ENCODE measurements at places on chromosomes 1 and 21. TPM values are rescaled to one million over a fixed set of nuclear protein-coding genes. Genes with fewer than 3 reads are reported as not detected.
A peak's percentile ranks its signal among the peaks of the same experiment; 100 is the strongest.

The CHI3L2 gene
- 0.18 TPM for polyA plus RNA-seq

DNA sequence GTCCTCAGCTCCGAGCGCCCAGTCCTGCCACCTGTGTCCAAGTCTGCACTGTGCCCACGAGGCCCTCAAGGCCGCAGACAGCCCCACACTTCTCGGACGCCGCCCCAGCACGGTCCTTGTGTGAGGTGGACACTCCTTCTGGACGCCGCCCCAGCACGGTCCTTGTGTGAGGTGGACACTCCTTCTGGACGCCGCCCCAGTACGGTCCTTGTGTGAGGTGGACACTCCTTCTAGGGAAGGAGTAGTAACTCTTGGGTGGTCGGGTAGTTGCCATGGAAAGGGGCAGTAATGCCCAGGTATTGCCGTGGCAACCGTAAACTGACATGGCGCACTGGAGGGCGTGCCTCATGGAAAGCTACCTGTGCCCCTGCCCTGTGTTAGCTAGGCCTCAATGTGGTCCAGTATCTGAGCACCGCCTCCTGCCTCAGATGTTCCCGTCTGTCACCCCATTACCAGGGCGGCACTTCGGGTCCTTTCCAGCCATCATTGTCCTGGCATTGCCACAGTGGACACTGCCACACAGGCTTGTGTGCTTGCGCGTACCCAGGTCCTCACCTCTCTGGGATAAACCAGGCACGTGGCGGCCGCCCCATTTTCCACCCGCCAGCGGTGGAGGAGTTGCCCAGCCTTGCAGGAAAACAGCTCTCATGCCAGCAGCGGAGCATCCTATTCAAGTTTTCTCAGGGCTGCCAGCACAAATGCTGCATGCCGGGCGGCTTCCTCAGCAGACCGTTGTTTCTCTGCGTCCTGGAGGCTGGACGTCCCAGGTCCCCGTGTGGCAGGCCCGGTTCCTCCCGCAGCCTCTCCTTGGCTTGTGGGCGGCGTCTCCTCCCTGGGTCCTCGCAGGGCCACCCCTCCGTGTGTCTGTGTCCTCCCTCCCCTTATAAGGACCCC lies 40.8 kb upstream of the POFUT2 start:
- DNase-seq = no peak

The CFHR3 gene
- 0.13 TPM for polyA plus RNA-seq

DNA sequence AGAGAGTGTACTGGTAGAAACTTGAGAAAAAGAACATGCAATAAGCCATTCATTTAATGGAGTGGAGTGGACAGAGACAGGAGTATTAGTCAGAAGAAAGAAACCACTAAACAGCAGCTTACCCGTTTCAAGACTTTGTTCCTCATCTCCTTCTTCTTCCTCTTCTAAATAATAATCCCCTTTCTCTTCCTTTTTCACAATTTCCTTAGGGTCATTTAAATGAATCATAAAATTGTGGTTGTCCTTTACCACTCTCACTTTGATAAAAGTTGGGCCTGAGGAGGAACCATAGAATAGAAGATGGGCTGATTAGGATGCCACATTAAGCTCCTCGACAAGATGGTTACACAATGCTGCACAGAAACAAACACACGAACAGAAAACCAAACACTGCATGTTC lies 109.6 kb downstream of the WDR3 start:
- DNase-seq = no peak

- no peak for DNase-seq
These were observed 104.9 kb downstream of the RUNX1 start for GRCh38 chr21:34944015-34944755.

The ARHGEF11 gene
- 30.4 TPM for polyA plus RNA-seq

The DYNLT5 gene
- polyA plus RNA-seq = 3.3 TPM

DNA sequence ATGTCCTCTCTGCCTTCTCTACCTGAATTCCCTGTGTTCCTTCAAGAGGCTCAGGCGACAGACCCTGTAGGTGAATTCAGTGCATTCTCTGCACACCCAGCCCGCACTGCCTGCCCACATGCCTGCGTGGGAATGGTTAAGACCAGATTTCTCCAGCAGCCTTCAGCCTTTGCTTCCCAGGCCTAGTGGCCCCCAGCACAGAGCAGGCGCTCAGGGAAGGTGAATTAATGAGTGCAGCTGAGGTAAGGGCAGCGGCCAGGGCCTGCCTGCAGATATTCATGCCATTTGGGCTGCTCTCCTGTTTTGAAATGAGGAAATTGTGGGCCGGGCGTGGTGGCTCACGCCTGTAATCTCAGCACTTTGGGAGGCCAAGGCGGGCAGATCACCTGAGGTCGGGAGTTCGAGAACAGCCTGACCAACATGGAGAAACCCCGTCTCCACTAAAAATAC lies 45.5 kb downstream of the IER5 start:
- DNase-seq = no peak

The MOV10 gene
- 75.1 TPM for polyA plus RNA-seq

The OPTC gene
- not detected for polyA plus RNA-seq

DNA sequence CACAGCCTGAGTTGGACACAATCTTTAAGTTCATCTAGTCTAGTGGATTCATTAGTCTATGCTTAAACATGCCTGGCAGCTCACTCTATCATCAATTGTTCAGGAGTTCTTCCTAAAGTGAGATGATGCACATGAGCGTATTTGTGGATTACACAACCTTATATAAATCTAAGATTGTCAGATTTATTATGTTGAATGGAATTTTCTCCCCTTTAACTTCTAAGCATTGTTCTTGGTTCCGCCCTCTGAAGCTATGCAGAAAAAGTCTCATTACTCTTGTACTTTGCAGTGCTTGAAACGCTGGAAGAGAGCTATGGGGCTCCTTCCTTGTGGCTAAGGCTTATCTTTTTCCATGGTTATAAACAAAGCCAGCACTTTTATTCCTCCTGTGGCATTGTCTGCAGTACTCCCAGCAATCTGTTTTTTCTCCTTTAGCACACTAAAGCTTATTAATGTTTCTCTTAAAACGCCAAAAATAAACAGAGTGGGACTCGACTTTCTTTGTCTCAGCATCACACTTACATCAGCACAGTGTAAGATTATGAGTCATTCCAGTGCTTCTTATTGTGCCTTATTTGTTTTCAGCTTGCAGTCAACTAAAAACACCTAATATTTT lies 316.8 kb upstream of the CAMK1G start:
- DNase-seq = no peak

- no peak for DNase-seq
These were observed 25.5 kb downstream of the DHRS3 start for GRCh38 chr1:12592496-12592895.

- no peak for DNase-seq
These were observed 1133.7 kb upstream of the NCAM2 start for GRCh38 chr21:19864476-19864875.

DNA sequence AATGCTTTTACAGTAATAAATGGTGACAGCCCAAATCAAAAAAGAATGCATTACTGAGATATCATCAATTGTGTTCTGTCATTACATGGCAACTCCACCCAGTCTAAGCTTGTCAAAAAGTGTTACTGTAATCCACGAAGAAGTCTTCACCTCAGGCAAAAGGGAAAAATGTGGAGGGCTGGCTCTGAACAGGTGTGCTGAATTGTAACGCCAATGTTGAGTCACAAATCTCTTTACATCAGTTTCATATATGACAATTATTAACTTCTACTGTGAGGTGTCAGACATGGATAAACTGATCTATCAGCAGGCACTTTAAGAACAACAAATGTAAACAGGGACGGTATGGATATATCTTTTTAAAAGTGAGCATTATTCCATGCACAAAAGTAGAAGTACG lies 98.5 kb upstream of the DMRTA2 start:
- no peak for DNase-seq

DNA sequence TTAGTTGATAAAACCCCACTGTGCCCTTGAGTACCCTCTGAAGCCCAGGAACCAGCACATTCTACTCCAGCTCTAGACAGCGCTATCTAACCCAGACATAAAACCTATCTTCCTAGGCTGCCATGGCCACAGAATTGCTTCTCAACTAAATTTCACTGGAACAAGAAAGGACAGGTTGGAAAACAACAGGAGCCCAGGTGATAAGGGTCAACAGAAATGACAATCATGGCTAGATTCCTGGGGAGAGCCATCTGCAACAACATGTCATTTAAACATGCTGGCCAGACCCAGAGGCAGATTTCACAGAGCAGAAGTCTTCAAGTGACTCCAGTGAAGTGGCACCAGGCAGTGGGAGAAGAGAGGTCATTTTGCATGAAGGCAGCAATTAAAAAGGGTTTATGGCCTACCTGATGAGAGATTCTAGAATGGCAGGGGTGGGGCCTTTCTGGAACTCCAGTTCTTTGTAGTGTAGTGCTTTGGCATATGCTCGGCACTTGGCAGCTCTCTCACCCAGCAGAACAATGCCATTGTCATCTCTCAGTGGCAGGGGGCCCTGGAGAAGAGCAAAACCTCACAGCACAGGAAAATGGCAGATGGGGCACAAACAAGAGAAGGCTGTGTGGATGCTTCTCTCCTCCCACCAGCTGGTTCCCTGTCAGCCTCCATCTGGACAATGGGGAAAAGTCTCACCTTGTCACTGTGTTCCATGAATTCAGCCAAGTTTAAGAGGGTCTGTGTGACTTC lies 9.9 kb downstream of the ANGPTL7 start:
- DNase-seq = no peak

DNA sequence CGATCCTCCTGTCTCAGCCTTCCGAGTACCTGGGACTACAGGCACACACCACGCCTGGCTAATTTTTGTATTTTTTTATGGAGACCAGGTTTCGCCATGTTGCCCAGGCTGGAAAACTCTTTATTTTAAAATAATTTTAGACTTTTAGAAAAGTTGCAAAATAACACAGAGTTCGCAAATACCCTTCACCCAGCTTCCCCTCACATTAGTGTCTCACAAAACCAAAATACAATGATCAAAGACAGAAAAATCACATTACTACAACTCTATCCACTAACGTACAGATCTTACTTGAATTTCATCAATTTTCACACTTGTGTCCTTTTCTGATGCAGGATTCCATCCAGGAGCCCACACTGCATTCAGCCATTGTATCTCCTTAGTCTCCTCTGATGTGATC lies 58.8 kb upstream of the ERRFI1 start:
- no peak for DNase-seq

GRCh38 chr1:42940851-42941639 lies 17.6 kb downstream of the SLC2A1 start:
- DNase-seq = no peak

GRCh38 chr1:68329096-68329835 lies 96.9 kb upstream of the WLS start:
- DNase-seq = no peak

The RCSD1 gene
- polyA plus RNA-seq = 13.2 TPM

The RPTN gene
- not detected for polyA plus RNA-seq

The CD247 gene
- polyA plus RNA-seq = 0.72 TPM

- no peak for DNase-seq
These were observed 102.8 kb upstream of the ARTN start for GRCh38 chr1:43830802-43831201.

DNA sequence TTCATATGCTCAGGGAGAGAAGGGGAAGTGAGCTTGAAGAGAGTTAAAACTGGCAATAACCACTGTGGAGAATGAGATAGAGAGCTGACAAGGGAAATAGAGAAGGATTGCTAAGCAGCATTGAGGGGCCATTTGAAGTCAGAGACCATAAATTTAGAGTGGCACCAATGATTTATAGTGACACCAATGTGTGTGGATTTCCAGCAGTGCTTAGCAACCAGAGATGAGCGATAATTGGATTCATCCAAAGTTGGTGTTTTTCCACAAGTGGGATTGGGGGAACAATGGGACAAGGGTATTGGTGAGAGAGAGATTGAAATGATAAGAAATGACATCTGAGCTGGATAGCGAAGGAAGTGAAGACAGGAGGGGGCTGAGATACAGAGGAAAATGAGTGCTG lies 114.1 kb downstream of the C1orf94 start:
- DNase-seq = no peak

GRCh38 chr1:7042322-7043190 lies 257.3 kb downstream of the CAMTA1 start:
- DNase-seq = peak; percentile 25

- DNase-seq = no peak
These were observed 1.2 kb upstream of the SLC37A1 start for GRCh38 chr21:42512346-42513034.

DNA sequence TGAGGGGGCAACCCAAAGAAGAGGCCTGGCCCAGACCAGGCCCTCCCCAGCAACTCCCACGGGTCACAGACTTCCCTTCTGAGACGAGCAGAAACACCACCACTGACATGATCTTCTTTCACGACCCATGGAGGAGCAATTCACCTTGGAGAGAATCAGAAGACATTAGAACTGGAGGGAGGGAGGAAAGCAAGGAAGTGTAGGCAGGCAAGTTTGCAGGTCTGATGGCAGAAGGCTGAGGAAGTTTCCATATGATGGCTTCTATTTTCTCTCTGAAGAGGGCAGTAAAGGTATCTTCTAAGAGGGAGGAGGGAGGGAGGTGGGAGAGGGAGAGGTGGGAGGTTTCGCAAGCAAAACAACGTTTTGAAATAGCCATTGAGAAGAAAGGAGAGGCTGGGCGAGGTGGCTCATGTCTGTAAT lies 1.4 kb upstream of the UBXN10 start:
- no peak for DNase-seq

GRCh38 chr1:168591641-168592250 lies 15.3 kb downstream of the XCL1 start:
- DNase-seq = no peak

GRCh38 chr1:85606414-85606800 lies 25.8 kb downstream of the CCN1 start:
- DNase-seq = no peak

The OR14C36 gene
- not detected for polyA plus RNA-seq

DNA sequence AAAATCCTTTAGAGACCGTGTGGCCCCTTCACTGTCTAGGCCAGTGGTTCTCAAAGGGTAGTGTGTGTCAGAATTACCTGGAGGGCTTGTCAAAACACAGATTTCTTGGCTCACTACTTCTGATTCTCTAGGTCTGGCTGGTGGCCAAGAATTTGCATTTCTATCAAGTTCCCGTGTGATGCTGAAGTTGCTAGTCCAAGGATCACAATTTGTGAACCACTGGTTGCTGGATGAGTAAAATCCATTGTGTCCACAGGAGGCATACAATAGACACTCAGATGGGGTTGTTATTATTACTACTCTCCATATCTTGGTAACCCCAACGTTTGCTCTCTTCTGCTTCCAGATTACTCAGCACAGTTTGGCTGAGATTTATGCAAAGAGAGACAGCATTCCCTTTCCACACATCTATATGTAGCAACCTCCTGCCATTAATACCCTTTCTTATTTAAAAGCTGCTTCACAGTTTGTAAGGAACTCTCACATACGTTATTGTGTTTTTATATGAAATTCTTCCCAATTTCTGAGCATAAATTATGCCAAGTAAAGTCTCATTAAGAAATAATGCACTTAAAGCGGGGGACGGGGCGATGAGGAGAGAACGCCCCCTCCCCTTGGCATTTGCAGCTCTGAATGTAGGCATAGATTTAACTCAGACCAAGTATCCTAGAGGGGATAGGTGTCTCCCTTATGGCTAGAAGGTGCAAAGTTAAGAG lies 720 bp upstream of the TMCC2 start:
- no peak for DNase-seq

DNA sequence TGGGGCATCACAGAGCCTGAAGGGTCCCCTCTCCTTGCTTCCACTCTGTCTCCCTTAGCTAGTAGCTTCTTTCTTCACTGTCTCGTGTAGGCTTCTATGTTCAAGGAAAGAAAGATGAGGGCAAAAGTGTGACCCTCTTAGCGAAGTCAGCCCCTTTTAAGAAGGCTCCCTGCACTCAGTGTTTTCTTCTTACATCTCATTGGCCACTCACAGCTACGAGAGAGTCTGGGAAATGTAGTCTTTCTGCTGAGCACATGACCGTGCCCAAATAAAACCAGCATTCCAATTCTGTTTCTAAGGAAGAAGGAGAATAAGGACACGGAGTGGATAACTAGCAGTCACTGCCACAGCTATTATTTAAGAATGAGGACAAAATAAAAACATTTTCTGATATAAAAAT lies 104.9 kb upstream of the TNR start:
- no peak for DNase-seq

Data from renal cortex interstitium (tissue), 15 donors.